ENCODE measurements at places on chromosomes 1 and 21.

GRCh38 chr1:152577168-152577567 is 3.1 kb downstream of the LCE3D start:
- no peak for DNase-seq

DNA sequence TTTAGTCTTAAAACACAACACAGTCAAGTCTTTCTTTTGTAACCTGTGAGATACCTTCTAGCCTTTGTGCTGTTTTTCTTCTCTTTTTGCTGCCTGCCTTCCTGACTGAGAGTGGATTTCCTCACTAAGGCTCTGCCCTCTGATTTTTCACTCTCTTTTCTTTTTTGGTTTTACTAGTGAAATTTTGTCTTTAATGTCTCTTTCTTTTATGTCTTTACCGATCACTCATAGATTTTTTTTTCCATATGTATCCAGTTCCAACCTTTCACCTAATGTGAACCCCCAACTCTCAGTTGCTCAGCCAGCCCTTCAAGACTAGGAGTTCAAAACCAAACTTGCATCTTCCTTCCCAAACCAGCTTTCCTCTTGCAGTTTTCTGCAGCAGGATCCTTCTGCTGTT is 6.5 kb downstream of the LGALS8 start:
- no peak for DNase-seq

DNA sequence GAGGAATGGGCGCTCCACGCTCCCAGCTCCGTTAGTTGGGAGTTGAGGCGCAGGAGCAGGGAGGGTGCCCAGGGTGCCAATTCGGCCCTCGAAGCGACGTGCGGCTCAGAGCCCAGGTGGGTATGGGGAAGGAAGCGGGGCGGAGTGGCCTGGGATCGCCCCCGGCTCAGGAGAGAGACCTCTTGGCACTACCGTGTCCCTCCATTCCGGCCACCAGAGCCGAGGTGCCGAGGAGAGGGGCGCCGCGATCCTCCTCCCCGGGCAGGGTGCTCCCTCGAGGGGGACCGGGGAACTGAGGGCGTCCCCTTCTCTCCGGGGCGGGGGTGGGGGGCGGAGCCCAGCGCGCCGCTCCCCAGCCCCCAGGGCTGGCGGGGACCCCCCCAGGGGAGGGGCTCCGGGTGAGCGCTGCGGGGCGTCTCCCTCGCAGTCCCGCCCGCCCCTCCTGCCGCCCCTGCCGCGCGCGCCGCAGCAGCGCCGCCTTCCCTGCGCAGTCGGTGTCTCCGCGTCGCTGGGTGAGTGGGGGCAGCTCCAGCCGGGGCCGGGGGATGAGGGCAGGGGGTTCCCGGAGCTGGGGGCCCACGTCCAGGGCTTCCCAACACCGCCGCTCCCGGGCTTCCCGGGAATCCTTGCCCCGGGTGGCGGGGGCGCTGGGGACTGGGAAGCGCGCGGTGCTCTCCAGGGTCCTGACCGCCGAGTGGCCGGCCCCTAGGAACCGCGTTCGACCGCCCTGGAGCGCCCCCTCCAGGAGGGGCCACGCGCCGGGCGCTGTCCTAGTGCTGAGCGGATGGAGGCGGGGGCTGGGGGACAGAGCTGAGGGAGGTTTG is at the start of gene HPCA:
TSS of gene HPCA (plus strand) at position 488 of the 824 bp plus-strand sequence. CDS start 2,408 bp downstream, outside the sequence.
- DNase-seq, result peak; percentile 82

DNA sequence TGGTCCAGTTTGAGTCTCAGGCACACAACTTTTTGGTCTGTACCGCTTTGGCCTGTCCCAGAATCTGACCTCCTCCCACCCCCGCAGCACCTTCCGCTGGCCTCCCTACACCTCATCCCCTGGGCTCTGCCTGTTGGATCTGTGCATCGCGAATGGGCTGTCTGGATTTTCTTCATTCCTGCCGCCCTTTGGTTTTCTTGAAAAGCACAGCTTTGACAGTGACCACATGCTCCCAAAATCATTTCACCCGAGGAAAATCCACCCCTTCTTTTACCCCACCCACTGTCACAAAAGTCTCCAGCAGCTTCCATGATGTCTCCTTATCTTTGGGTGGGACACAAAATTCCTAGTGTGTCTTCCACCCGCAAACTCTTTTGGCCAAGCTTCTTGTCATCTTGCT is 65.0 kb upstream of the SSX2IP start:
- DNase-seq, result no peak

- DNase-seq, result no peak
Measured at GRCh38 chr21:26457817-26458216, 115.3 kb downstream of the CYYR1 start.

GRCh38 chr21:20852866-20853265 is 145.3 kb upstream of the NCAM2 start:
- peak; percentile 34 for DNase-seq

DNA sequence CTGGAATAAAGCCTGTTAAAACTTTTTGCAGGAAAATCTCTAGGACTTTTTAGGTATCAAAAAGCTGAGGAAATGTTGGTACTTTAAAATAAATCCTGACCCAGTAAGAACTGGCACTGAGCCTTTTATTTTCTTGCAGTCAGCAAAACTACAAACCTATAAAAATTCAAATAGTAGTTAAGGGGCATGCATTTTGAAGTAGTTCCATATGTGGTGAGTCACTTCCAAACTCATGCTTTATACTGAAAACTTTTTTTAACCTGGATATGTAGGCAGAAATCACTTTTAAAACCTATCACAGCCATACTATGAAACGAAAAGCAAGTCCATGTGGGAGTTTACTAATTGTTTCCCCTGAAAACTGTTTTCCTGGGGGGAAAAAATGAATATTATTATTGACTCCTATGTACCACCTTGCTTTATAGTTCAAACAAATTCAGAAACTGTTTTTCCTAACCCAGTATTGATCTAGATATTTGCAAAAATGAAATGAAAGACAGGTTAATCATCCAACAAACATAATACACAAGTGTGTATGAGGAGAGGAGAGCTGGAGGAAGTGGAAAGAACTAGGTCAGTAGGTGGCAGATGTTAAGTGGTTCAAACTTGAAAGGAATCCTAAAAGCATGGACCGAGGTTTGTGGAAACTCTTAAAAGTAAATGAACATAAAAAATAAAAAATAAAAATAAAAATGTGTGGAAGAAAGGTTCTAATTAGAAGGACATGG is 30.5 kb downstream of the NRIP1 start:
- no peak for DNase-seq

GRCh38 chr1:227759341-227760300 is 24.4 kb downstream of the SNAP47 start:
- DNase-seq, result no peak

- DNase-seq, result no peak
Measured at GRCh38 chr21:42970946-42971653, 3.3 kb upstream of the PKNOX1 start.

- DNase-seq, result peak; percentile 100
Measured at GRCh38 chr1:151281969-151282882, at the start of gene ZNF687. Gene ZNF687, plus strand, starts transcription at chr1:151282299. Its CDS starts 3,993 bp downstream, at chr1:151286292.

GRCh38 chr1:8120693-8121260 is 94.7 kb upstream of the ERRFI1 start:
- no peak for DNase-seq

DNA sequence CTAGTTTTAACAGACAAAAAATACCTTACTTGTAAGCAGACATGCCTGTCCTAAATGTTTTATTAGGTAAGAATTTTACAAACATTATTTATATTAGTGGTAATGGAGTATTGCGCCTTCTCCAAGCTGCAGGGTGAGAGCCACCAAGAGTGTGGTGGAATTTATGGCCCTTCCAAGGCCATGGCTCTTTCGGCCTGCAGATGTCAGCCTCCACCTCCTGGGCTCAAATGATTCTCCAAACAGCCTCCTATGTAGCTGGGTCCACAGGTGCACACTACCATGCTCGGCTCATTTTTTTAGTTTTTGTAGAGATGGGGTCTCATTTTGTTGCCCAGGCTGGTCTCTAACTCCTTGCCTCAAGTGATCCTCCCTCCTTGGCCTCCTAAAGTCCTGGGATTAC is 56.3 kb downstream of the ITGB3BP start:
- no peak for DNase-seq

- no peak for DNase-seq
Measured at GRCh38 chr1:169858467-169858866, 35.2 kb downstream of the SCYL3 start.

- peak; percentile 46 for DNase-seq
Measured at GRCh38 chr1:244050014-244050834, 859 bp upstream of the ZBTB18 start.

DNA sequence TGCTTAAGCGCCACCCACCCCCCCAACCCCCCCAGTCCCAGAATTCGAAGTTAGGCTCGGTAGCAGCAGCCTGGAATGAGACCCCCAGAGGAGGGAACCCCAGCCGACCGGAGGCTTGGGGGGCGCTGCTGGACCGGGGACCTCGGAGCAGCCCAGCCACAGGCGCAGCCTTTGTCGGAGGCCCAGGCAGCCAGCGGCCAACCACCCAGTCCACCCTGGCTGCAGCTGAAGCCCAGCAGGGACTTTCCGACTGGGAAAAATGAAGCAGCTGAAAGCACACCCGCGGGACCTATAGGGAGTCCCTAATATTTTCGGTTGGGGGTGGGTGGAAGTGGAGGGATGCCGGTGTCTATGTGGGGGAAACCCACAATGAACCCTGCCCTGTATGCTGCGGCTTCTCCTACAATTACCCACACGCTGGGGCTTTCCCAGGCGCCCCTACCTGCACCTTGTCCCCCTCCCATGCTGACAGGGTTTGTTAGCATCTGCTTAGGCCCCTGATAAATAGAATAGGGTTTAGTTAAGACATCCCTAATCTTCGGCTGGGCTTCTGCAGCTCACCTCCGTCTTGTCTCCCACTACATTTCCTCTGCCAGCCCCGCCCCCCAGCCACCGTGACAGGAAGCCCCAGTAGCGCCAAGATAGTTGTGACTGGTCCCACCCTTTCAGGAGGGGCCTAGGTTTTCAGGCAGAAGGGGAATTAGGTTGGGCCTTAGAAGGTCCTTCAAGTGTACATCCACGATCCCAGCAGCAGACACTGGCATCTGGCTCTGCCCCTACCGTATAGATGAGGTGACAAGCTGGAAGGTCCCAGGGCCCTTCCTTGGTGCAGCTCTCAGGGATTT is 838 bp downstream of the CCDC28B start:
- peak; percentile 67 for DNase-seq

GRCh38 chr1:27563591-27564471 is 40.1 kb downstream of the AHDC1 start:
- peak; percentile 32 for DNase-seq

- DNase-seq, result no peak
Measured at GRCh38 chr1:54604572-54605370, 18.6 kb downstream of the FAM151A start.

GRCh38 chr1:182565537-182565936 is 23.5 kb downstream of the RNASEL start:
- DNase-seq, result no peak

DNA sequence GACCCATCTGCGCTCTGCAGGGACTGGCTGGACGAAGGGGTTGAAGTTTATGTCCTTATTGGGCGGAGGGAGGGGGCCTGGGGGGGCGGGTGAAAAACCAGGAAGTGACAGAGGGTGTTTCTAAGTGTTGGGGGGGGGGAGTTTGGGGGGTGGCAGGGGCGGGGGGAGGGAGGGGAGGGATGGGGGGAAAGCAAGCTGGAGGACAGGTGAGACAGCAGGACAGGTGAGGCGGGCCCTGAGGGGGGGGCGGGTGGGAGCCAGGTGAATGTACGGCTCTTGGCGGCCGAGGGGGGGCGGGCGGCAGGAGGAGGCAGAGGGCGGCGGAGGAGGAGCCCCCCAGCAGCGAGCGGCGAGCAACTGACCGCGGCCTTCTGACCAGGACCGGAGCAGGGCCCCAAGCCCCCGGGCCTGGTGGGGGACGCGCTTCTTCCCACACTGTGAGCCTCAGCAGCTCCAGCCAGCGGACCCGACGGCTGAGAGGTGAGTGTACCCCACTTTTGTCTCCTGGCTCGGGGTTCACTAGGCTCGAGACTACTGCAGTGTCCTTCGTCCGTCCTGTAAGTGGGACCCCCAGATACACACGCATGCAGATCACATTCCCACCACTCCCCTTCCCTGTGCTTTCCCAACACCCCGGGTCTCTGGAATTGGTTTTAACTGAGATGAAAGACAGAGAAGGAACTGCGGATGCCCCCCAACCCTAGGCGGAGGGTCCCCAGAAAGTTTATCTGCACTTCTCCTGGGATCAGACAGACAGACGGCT is at the start of gene ZBTB7B:
TSS of gene ZBTB7B (plus strand) at position 339 of the 763 bp plus-strand sequence. CDS start 11,859 bp downstream, outside the sequence.
- DNase-seq, result peak; percentile 68

DNA sequence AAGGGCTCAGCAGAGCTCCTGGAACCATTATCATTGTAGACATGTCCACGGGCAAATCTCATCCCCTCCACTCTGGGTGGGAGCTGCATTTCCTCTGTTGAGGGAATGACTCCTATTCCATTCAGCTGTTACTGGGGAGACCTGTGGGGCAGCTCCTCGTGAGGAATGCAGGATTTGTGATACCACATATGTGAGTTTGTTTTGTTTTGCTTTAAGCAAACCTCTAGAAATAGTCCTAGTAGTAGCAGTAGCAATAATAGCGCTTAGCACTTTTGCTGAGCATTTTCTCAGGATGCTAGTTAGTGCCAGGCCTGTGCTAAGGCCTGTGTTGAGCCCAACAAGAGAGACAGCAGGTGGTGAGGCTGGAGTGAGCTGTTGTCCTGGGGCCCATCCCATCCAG is 10.8 kb downstream of the OLIG1 start:
- no peak for DNase-seq
